ENCODE measurements at places on chromosomes 3 and 15. TPM values are rescaled to one million over a fixed set of nuclear protein-coding genes. Genes with fewer than 3 reads are reported as not detected.

GRCh38 chr3:190321789-190322603 lies at the start of gene CLDN1:
Gene CLDN1, minus strand, starts transcription at chr3:190322446. Its CDS starts 240 bp downstream, at chr3:190322206.
- peak; percentile 82 for DNase-seq

GRCh38 chr15:63335543-63336240 lies 46.0 kb downstream of the CA12 start:
- no peak for DNase-seq

GRCh38 chr3:124383846-124384466 lies 346.3 kb upstream of the UMPS start:
- DNase-seq: no peak

- DNase-seq: no peak
Observed at GRCh38 chr15:90058308-90058707, 44.0 kb downstream of the IDH2 start.

- no peak for DNase-seq
Observed at GRCh38 chr3:146223401-146224373, 27.2 kb downstream of the PLSCR4 start.

DNA sequence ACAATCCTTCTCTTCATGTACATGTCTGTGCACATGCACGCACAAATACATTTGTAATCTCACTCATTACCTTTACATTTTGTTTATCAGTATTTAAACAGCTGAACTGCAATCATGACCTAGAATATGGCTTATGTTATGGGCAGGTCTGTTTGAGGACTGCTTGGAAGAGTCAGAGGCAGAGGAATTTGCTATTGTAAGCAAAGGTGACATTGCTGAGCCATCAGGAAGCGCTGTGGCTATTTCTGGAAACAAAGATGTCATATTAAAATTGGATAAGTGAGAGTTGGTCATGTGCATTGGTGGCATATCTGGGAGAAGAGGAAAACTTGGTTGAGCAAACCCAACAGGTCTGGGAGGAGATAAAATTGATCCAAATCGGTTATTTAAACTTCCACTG lies 41.6 kb downstream of the USF3 start:
- no peak for DNase-seq

DNA sequence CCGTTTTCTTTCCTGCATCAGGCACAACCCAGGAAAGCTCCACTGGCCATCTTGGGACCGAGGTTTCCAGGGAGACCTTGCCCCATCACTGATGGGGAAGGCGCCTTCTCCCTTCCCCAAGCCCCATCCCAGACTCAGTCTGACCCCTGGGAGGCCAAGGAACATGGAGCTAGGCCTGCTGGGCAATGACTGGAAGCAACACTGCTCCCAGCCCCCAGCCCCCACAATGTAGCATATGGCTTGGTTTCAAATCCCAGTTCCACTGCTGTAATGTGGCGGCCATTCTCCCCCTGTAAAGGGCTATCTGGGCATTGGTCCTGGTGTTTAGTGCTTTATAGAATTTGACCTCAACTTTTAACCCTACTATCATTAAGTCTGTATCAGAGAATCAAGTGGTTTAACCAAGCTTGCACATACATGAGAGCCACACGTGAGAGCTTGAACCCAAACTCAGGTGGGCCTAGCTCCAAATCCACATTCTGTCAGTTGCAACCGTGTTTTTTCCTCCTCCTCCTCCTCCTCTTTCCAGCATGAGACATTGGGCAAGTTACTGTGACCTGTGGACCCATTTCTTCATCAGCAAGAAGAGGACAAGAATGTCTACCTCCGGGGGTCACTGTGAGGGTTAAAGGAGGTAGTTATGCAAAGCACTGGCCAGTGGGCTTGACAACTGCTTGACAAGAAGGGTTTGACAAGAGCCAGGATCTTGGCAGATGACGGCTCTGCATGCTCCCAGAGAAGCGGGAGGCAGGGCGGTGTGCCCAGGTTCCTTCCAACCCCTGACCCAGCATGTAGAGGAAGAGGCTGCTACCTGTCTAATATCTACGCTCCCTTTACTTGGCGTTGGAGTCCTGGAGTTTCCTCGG lies 37.4 kb downstream of the KLHL25 start:
- no peak for DNase-seq

DNA sequence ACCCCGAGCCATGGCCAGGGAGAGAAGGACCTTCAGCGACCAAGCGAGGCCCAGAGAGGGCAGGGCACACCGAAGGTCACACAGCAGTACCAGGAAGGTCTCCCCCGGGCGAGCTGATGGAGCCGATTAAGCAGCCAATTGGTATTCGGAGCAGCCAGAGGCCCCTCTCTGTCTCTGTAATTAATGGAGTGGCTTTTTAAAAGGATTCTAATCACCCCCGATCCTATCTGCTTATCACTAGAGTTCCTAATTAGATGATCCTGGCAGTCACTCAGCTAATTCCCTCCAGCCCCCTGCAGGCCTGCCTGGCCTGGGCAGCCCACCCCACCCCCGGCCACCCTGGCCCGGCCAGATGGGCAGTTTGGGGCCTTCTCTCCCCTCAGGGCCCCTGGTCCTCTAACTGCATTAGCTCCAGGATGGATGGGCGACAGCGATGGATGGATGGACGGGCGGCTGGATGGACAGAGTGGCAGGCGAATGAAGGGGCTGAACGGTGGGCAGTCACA lies 1.6 kb upstream of the DNAJB8 start:
- DNase-seq: no peak

DNA sequence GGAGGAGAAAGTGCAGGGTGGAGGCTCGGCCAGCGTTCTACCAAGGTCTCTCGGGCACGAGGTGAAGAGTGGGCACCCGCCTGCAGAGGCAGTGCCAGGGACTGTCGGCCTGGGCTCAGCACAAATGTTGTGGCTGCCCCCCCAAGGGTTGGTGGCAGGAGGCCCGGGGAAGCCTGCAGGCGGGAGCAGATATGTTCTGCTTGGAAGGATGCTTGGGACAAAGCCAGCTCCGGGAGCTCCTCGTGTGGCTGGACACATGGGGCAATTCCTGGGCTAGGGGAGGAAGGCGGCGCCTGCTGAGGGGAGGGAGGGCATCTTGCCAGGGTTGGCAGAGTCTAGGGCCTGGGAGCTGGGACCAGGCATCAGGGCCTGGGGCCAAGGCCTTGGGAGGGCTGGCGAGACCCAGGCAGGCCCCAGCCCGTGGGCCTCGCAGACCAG lies 30.4 kb upstream of the FBLN2 start:
- no peak for DNase-seq

DNA sequence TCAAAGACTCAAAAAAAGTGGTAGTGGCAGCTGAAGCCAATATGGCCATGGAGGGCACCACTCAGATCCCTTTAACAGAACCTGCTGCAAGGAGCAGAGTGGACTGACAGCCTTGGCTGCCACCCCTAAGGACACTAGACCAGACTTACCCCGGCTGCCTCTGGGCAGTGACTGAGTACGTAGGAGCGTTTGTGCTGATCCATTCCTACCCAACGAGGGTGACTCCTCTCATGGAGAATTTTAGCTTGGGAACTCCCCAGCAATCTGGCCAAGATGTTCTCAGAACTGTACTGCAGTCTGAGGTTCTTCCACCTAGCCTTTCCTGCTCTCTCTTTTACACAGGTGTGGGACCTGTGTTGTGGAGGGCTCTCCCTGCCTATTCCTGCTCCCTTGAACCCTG lies 22.1 kb downstream of the CLEC3B start:
- DNase-seq: no peak

APOD gene
- total RNA-seq: 1.2 TPM

CCR4 gene
- total RNA-seq: 0.07 TPM

SLC51B gene
- not detected for total RNA-seq

ELL3 gene
- 0.69 TPM for total RNA-seq

LIPC gene
- total RNA-seq: not detected

CPB1 gene
- total RNA-seq: 11.5 TPM
